ENCODE measurements at places on chromosomes 12 and 14.

- no peak for DNase-seq
These were observed 155.2 kb downstream of the TTC7B start for GRCh38 chr14:90660865-90661570.

DNA sequence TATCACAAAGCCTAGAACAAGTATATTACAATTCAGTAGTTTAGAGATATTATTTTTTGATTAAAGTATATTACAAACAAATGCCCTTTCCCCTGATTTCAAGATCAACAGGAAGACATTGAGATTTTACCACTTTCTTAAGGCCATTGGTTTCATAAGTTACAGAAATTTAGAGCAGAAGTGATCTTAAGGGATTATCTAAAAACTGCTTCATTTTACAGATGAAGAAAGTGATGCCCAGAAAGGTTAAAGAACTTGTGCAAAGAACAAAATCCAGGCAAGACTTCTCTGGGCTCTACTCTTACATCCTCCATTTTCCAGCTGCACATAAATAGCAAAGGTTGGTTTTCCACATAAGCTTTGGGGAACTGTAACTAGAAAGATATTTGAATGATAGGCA, 87.5 kb downstream of the DUSP6 start:
- no peak for DNase-seq

- no peak for DNase-seq
These were observed 175.2 kb downstream of the EPS8 start for GRCh38 chr12:15613981-15614380.

DNA sequence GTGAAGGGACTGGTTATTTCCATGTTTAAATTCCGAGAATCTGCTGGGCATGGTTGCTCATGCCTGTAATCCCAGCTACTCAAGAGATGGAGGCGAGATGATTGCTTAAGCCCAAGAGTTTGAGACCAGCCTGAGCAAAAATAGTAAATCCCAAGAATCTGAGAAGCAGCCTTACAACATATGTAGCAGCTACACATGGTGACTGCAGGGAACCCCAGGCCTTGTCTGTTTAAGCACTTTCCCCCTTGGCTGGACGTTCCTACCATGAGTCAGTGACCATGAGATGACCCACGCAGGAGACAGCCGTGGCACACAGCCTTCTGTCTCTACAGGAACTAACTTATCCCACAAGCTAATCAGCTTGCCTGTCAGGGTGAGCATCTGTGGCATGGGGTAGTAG, 5.5 kb upstream of the SLC24A4 start:
- DNase-seq, result no peak

Data from sciatic nerve (tissue), 2 donors.